Renal cortex interstitium (tissue), 15 donors: ENCODE measurements at places on chromosomes 16 and 17. TPM values are rescaled to one million over a fixed set of nuclear protein-coding genes. Genes with fewer than 3 reads are reported as not detected.
A peak's percentile ranks its signal among the peaks of the same experiment; 100 is the strongest.

CCL7 gene
- not detected for polyA plus RNA-seq

GGT6 gene
- 6.8 TPM for polyA plus RNA-seq

CX3CL1 gene
- polyA plus RNA-seq, result 24.2 TPM

NPIPB13 gene
- polyA plus RNA-seq, result 4.1 TPM

PHOSPHO1 gene
- polyA plus RNA-seq, result 1.9 TPM

CDH3 gene
- 55.9 TPM for polyA plus RNA-seq

SENP3 gene
- 61.6 TPM for polyA plus RNA-seq

DNA sequence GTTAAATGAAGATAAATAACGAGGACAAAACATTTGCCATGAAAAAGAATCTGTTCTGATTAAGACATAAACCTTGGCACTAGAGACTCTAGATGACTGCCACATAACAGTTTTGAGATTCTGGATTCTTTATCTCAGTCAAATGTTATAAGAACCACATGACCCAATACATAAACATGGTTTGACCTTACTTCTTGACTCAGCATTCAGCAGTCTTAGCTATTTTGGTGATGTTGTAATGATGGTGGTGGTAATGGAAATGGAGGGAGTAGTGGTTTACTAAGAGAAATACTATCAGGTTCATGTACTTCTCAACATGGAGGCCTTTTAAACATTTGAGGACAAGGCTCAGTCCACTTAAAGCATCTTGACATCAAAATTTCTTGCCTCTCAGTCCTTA, 925.4 kb downstream of the CDH11 start:
- DNase-seq, result no peak

DNA sequence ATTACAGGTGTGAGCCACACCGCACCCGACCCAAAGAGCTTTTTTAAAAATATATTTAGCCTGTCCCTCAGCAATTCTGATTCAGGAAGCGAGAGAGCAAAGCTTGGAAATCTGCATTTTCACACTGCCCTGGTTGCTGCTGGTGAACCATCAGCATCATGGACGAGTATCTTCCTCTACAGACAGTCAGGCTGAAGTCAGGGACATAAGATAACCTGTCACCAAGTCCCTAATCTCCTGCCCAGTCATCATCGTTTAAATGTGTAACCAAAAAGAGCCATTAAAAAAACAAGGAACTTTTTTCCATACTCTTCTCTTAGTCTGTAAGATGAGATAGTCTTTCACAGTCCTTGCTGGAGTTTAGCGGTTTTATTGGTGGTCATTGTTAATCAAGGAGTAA, 6.7 kb downstream of the PMM2 start:
- DNase-seq, result no peak

DNA sequence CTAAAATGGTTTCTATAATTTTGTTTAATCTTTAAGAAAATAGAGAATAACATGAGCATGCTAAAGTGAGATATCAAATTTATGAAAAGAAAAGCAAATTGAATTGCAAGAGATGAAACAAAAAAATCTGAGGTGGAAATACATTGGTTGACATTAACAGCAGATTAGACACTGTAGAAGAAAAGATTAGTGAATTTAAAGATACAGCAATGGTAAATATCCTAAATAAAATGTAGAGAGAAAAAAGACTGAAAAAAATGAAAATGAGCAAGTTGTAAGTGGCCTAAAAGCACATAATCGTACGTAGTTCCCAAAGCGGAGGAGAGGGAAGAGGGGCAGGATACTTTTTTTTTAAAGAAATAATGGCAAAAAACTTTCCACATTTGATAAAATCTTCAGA, 30.5 kb upstream of the ALDH3A2 start:
- no peak for DNase-seq

- no peak for DNase-seq
These were observed 31.8 kb downstream of the PITPNM3 start for GRCh38 chr17:6524520-6524919.

DNA sequence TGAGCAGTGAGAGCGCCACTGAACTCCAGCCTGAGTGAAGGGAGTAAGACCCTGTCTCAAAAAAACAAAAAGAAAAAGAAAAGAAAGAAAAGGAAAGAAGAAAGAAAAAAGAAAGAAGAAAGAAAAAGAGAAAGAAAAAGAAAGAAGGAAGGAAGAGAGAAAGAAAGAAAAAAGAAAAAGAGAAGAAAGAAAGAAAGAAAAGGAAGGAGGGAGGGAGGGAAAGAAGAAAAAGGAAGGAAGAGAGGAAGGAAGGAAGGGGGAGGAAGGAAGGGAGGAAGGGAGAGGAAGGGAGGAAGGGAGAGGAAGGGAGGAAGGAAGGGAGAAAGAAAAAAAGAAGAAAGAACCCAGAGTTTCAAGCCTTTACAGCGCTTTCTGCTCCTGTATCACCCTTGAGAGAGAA, 19.1 kb downstream of the GINS3 start:
- no peak for DNase-seq

GRCh38 chr17:49523706-49524472, 28.8 kb downstream of the NGFR start:
- DNase-seq, result no peak

- DNase-seq, result no peak
These were observed 1.6 kb downstream of the BAHCC1 start for GRCh38 chr17:81396722-81397313.

DNA sequence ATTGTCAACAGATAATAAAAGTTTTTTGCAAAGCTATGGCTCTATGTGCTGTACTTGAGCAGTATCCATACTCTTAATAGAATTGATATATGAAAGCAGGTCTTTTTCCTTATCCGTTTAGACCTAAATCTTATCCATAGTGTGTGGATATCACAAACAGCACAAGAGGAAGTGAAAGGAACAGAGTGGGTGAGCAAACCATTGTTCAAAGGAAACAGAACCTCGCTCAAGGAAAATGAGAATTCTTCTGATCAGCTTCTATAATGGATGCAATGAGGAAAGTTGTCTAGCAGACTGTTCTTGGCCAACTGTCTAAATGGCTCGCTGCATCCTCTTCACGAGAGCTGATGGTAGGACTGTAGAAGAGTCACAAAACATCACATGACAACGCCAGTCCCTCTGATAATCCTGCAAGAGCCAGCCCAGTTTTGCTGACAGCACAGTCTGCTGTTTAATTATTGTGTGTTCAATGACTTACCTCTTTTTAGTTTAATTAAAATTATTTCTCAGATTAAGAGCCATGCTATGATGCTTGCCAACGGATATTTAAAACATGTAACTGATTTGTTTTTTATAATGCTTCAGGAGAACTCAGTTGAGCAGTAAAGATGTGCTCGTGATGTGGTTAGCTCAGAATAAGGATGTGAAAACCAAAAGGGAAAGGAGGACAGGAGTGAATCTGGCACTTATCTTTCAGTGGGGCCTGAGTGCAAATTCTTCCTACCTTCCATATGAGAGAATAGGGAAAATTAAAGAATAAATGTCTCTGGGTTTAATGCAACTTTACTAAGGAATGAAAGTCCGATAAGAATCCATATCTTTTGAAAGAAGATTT, 38.5 kb downstream of the WWOX start:
- DNase-seq, result no peak

- no peak for DNase-seq
These were observed 23.2 kb upstream of the CYTH1 start for GRCh38 chr17:78805301-78805700.

- DNase-seq, result no peak
These were observed 51.6 kb downstream of the ACTG1 start for GRCh38 chr17:81460856-81461460.

DNA sequence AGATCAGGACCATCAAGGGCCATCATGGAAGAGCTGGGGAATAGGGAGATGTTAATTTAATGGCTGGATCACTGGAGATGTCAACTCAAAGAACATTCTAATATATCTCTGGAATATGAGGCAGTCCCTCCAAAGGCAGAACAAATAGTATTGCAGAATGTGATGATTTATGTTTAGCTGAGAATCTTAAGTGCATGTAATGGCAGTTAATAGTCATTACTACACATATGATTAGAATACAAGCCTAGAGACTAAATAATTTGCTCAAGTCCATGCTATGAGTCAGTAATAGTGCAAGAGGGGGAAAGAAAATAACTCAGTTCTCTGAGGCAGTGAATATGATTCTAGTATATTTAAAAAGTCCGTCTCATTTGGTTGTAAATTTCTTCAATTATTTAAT, 32.3 kb downstream of the SNTB2 start:
- no peak for DNase-seq

DNA sequence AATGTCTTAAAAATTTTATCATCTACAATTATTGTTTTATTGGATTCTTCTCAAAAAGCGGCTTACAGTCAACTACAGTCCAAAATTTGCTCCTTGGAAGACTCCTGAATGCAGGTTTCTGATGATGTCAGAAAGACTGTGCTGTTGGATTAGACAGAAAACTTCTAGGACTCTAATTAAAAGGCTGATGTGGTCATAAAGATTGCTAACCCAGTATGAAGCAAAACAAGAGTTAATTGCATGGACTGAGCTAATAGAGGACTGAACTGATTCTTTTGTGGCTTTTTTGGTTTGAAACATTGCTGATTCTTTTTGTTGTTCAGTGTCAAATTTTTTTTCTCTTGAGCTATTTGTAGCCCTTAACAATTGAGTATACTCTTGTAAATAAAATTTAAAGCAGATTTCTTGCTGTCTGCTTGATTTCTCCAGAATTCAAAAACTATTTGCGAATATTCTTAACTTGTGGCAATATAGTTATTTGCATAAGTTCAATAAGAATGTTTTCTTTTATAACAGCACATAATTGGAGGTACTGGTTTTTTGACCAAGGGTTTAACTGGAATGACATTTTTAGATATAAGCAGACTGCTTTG, 33.1 kb upstream of the LCMT1 start:
- no peak for DNase-seq

DNA sequence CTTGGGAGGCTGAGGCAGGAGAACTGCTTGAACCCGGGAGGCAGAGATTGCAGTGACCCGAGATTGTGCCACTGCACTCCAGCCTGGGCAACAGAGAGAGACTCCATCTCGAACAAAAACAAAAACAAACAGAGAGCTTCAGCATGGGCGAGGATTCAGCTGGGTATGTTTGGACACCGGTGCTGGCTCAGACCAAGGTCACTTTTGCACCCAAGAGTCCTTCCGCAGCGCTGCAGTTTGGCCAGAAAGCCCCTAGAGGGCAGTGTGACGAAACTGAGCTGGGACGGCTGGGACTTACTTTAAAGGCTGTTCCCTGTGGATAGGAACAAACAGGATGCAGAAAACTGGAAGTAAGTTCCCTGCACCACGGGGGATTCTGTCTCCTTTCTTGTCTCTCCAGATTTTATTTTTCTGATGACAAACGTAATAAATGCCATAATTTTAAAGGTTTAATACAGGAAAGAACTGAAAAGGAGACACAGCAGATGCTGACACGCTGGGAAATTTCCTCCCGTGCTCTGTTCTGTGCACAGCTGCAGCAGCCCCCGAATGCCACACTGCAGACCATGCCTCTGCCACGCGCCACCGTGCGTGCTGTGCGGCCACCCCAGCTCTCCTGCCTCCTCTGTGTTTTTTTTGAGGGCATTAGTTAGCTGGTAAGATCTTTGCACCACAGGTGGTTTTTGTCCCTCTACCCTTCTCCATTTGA, 25.2 kb upstream of the USP36 start:
- peak; percentile 62 for DNase-seq

DNA sequence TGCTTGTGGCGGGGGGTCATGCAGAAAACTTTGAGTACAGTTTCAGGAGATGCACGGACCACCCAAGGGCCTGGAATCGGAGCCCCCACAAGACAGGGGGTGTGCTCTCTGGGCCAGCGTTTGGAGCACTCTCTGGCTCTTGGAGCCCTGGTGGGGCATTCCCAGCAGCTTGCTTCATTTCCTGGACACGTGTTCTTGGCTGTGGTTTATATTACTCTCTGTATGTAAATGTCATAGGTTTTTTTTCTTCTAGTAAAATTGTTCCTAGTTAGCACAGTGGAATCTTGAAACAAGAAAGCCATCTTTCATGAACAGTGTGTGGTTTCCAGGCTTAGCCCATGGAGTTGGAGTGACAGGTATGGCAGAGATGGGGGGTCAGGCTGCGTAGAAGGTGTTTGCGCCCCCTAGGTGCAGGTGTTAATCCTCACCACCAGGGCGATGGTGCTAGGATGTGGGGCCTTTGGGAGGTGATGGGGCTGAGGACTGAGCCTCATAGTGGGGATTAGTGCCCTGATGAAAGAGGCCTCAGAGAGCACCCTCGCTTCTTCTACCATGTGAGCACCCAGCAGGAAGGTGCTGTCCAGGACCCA, 79.8 kb downstream of the JPH3 start:
- DNase-seq, result no peak
